Stimulated activated CD8-positive, alpha-beta memory T cell treated with anti-CD3 and anti-CD28 coated beads, Interleukin-15, amount 100 ng/mL, for 4 hours (primary cell): ENCODE measurements at places on chromosomes 3 and 15.

GRCh38 chr3:23611737-23612295 is 193.9 kb upstream of the UBE2E1 start:
- no peak for DNase-seq

DNA sequence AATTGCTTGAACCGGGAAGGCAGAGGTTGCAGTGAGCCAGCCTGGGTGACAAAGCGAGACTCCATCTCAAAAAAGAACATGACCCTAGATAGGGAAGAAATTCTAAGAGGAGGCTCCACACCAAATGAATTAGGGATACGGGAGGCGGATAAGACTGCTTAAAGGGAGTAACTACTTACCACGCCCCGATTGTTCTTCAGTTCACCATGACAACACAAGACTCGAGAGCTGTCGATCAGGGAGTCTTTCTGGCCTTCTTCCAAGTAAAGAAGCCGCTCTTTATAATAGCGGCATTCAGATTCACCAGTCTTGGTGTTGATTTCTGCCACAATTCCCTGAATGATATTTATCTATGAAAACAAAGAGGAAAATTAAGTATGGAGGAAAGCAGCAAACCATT is 53.9 kb upstream of the TASOR start:
- DNase-seq, result no peak

GRCh38 chr3:77562089-77562488 is 522.2 kb downstream of the ROBO2 start:
- DNase-seq, result no peak

GRCh38 chr3:98874602-98875249 is 26.8 kb downstream of the DCBLD2 start:
- DNase-seq, result no peak

DNA sequence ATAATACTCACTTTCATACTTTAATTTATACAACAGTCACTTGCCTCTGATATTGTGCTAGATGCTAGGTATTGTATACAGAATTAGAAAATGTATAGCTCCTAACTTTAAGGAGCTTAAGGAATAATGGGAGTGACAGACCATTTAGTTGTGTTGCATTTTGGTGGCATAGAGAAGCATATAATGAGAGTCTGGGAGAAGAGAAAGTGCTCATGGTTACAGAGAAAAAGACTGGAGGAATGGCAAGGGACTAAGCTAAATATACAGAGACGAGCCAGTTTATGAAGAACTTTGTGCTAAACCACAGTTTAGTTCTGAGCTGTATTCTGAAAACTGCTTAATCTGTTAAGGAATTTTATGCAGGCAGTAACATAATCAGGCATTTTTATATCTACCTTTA is 6.4 kb downstream of the RNF13 start:
- DNase-seq, result no peak

DNA sequence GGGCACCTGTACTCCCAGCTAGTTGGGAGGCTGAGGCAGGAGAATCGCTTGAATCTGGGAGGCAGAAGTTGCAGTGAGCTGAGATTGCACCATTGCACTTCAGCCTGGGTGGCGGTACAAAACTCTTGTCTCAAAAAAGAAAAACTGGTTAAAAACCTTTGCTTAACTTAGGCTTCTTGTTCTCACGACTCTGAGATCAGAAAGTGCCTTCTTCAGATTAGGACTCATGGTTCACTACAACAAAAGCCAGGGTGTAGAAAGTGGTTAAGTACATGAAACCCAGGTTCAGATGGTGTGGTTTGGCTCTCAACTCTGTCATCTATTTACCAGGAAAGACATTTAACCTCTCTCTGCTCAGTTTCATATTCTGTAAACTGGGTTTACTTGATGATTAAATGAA is 168.4 kb downstream of the TUSC7 start:
- DNase-seq, result no peak

DNA sequence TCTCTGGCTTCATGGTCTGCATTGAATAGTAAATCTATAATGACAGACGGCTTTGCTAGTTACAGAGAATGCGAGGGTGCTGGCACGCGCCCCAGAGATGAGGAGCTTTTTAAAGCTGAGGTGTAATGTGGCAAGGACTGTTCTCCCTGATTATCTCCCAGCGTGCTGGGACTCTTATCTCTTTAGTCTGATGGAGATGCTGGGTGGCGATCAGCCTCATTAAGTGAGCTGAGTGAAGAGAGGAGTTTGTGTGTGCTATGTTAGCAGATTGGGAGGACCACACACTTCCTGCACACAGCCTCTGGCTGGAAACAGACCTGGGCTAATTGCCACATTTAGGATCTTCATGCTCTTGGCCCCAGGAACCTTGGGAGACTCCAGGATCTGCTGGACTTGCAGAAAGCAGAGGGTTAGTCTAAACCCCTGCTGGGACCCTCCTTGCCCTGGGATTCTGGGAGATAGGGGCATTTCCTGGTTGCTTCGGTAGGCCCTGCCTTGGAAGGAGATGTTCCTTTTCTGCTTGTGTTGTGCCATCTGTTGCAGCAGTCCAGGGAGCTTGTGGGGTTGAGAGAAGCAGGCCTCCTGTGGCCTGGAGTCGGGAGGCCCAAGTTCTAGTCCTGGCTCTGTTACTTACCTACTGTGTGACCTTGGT is 15.0 kb downstream of the PDIA5 start:
- DNase-seq, result no peak

DNA sequence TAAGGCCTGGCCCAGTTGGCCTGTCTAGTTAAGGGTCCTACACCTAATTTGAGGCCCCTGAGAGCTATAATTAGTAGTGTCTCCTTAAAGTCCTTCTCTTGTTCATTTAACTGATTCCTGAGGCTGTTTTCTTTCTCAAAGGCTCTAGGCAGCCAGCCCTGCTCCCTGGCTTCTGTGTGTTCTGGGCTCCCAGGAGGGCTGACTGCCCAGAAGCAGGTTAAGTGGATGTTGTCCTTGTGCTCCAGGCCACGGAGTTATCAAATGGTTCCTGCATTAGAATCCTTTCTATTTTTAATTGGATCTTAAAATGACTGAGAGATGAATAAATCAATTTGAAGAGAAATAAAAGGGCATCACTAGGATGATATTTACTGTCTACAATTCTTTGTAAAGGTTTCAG is 140.0 kb downstream of the SNRK start:
- DNase-seq, result no peak

- no peak for DNase-seq
Observed at GRCh38 chr15:90047956-90048575, 46.9 kb downstream of the ZNF710 start.

GRCh38 chr3:43187836-43188479 is 82.1 kb upstream of the POMGNT2 start:
- DNase-seq, result no peak

GRCh38 chr3:67077656-67078055 is 79.5 kb downstream of the KBTBD8 start:
- DNase-seq, result no peak

DNA sequence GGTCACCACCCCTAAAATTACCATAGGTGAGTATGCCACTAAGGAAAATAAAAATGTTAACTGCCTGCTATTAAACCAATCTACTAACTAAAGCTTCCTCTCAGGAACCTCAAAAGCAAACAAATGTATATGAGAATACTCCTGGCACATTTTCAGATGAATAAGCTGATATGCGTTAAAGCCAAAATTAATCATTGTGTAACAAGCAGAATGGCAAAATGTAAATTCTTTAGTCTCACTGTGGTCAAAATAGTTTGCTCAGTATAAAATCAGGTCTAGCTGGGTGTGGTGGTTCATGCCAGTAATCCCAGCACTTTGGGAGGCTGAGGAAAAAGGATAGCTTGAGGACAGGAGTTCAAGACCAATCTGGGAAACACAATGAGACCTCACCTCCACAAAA is 53.6 kb downstream of the SUMF1 start:
- no peak for DNase-seq

GRCh38 chr3:98406034-98406433 is 15.6 kb downstream of the OR5K3 start:
- DNase-seq, result no peak

GRCh38 chr3:53162672-53163443 is 1.8 kb downstream of the PRKCD start:
- peak; percentile 53 for DNase-seq

DNA sequence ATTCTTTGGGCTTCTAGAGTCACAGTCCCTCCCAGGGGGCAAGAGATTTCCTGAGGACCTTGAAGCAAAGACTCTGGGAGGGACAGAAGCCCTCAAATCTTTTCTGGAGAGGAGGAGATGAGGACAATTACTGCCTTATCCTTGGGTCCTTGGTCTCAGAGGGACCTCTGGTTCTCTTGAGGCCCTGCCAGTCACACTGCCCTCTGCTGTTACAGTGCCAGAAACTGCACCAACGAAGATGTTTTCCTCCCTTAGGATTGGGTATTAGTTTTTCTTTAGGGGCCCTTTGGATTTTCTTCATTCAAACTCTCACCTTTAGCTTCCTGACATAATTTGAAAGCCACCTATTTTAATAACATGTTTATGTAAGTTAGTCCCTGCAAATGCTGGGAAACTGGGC is 58.2 kb upstream of the SCN5A start:
- no peak for DNase-seq

- DNase-seq, result no peak
Observed at GRCh38 chr3:53184701-53185100, 23.7 kb downstream of the PRKCD start.

DNA sequence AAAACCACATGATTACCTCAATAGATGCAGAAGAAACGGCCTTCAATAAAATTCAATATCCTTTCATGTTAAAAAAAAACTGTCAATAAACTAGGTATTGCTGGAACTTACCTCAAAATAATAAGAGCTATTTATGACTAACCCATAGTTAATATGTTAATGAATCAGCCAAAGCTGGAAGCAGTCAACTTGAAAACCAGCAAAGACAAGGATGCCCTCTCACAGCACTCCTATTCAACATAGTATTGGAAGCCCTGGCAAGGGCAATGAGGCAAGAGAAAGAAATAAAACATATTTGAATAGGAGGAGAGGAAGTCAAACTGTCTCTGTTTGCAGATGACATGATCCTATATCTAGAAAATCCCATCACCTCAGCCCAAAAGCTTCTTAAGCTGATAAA is 456.1 kb downstream of the OCA2 start:
- DNase-seq, result no peak

DNA sequence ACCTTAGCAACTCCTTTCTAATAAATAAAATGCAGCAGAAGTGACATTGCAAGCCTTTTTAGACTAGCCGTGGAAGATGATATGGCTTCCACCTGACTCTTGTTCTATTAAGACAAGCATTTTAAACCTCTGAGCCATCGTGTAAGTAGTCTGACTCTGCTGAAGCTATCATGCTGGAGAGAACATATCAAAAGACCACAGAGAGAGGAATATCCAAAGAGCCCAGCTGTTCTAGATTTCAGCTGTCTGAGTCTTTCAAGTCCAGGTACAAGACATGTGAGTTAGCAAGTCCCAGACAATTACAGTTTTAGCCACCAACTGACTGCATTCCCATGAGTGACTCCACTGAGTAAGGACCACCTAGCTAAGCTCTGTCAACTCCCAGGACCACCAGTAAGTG is 517.0 kb upstream of the NAALADL2 start:
- no peak for DNase-seq

DNA sequence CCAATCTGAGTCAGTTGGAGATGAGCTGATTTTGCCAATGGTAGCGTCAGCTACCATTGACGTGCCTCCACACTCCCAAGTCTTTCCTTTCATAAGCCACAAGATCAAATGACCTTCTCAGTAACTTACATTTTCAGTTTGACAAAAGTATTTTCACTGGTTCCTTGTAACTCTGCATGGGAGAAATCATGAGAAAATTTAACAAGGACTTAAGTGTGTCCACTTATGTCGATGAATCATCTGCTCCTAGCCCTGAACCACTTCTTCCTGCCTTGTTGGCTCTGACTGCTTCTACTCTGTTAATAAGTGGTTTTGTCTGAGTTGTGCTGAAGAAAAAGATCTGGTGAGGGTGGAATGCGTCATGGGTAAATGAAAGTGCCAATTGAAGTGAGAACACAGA is 101.2 kb downstream of the NFKBIZ start:
- DNase-seq, result no peak
